ENCODE measurements at places on chromosomes 11 and 22.

GRCh38 chr11:70667767-70668166 lies 269.4 kb downstream of the CTTN start:
- DNase-seq: no peak

DNA sequence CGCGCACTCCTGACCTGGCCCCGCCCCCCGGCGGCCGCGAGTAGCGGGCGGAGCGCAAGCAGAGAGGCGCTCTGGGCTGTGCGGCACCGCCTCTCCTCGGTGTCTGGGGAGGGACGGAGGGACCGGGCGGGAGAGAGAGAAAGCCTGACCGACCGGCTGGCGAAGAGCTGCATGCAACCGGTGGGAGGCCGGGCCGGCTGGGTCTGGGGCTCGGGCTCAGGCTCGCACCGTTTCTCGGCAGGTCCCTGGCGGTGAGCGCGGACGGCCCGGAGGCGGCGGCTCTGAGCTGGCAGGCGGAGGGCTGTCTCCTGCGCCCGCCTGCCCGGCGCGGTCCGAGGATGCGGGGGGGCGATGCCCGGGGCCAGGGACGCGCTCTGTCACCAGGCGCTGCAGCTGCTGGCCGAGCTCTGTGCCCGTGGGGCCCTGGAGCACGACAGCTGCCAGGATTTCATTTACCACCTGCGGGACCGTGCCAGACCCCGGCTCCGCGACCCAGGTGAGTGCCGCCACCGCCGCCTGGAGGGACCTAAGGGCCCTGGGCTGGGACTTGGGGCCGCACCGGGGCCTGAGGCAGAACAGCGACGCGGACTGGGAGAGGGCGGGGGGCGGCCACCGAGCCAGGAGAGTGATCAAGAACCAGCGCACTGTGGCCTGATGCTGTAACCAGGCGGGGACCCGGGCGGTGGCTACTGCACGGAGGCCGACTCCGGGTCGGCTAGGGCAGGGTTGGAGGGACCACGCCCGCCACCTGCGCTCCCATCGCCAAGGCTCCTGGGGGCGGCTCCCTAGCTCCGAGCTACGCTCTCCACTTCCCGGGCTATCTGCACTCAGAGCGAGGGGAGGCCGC lies at the start of gene SYT9:
TSS of gene SYT9 (plus strand) at position 69 of the 847 bp plus-strand sequence. CDS start at position 352, 283 bp downstream.
- no peak for DNase-seq

GRCh38 chr11:76629853-76630599 lies 40.5 kb downstream of the LRRC32 start:
- DNase-seq: no peak

DNA sequence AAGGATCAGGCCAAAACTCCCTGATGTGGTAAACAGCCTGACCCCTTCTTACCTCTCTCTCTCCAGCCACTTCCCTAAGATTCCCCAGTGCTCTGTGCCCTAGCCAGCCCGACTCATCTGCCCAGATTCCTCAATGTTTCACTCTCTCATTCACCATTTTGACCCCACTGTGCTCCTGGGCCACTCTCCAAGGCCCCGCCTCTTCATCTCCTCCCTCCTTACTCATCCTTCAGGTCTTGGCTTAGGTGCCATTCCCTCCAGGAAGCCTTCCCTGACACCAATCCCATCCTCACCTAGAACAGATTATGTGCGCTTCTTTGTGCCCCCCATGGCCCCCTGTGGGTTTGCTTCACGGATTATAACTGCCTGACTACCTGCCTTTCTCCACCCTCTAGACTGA lies 13.2 kb downstream of the SLC43A3 start:
- no peak for DNase-seq

GRCh38 chr11:8719211-8719649 lies 36.6 kb downstream of the RPL27A start:
- no peak for DNase-seq

DNA sequence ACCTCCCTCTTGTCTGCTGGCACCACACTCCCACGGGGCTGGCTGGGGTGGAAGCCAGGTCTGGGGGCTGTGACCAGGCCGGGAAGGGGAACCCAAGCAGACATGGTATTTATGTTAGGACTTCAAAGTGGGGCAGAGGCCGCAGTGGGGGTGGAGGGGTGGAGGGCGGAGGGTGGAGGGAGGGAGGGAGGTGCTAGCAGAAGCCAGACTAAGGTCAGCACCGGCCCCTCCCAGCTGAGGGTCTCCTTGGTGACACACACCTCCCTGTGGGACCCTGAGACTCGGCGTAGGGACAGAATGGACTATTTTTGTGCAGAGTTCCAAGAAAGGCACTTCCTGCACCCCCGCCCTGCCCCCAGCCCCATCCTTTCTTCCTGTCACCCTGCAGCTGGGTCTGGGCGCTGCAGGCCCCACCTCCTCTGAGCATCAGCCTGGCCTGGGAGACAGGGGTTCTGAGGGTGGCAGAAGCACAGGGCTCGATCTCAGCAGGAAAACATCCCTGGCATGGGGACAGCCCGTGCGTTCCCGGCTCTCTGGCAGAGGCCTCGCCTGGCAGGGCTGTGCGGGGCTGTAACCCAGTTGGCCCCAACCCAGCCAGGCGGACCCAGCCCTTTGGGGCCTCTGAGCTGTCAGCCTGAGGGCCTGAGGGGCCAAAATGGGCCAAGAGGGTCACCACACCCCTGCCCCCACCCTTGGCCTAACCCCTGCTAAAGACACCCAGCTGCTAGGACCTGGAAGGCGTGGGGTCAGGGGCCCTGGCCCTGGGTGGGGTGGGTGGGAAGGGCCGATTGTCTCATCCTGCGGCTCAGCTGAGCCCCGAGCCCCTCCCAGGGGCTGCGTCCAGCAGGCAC lies 9.6 kb upstream of the CD248 start:
- DNase-seq: no peak

- DNase-seq: no peak
Observed at GRCh38 chr11:69126286-69126685, 29.4 kb upstream of the SMIM38 start.

DNA sequence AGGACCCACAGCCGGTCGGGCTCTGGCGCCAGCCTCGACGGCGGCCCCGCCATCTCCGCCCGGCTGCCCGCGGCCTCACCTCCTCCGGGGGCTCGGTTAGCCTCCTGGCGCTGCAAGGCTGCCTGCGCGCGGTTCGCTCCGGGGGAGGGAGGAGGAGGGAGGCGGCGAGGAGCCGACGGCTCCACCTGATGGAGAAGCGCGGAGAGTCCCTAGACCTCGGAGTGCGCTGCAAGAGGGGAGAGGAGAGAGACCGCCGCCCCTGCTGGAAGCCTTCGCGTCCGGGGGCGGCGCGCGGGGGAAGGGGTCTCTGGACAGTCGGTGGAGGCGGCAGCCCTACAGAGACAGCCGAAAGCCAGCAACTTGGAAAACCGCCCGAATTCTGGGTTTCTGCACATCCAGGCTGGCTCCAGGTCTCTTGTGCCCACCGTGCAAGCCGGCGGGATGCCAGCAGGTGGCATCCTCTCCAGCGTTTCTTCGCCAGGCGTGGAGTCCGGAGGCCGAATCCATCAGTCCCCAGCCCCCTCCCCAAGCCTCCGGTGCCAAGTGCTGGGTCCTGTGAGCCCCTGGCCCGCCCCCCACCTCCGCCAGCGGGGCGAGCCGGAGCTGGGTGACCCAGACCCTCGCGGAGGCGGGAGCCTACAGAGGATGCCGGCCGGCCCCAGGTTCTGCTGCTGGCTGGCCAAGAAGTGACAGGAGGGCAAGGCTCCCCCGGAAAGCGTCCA lies 2.9 kb upstream of the KIRREL3 start:
- no peak for DNase-seq

GRCh38 chr11:108890482-108891105 lies 225.7 kb downstream of the DDX10 start:
- no peak for DNase-seq

DNA sequence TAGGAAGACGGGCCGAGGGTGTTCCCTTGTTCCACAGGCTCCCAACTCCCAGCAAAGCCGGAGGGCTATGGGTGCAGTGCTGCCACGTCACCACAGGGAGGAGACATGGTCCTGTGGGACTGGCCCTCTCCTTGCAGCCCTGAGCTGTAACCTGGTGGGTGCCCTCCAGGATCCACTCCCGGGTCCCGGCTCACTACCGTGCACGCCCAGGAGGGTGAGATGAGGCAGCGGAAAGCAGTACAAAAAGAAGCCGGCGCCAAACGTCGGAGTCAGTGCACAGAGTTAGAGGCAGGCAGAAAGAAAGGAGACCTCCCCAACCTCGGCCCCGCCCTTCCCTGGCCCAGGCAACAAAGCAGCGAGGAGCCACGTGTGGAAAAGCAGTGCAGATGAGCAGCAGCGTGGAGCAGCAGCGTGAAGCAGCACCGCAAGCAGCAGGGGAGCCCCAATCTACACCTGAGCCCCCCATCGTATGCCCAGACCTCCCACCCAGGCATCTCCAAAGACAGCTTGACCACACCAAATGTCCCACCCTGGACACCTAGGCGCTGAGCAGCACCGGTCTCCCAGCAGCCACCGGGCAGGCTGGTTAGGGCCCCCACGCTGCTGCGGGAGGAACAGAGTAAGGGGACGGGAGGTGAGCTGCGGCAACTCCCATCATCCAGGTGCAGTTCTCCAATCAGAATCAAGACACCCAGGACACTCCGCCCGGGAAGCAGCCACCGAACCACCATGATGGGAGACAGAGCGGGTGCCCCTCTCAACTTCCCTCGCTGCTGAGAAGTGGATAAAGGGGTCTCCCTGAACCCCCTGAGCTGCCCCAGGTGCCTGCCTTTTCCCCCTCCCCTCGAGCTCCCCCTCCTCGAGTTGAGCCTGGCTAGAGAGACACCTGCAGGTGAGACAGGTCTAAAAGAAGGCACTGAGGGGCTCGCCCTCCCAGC lies 28.8 kb downstream of the IGSF9B start:
- DNase-seq: peak; percentile 24

DNA sequence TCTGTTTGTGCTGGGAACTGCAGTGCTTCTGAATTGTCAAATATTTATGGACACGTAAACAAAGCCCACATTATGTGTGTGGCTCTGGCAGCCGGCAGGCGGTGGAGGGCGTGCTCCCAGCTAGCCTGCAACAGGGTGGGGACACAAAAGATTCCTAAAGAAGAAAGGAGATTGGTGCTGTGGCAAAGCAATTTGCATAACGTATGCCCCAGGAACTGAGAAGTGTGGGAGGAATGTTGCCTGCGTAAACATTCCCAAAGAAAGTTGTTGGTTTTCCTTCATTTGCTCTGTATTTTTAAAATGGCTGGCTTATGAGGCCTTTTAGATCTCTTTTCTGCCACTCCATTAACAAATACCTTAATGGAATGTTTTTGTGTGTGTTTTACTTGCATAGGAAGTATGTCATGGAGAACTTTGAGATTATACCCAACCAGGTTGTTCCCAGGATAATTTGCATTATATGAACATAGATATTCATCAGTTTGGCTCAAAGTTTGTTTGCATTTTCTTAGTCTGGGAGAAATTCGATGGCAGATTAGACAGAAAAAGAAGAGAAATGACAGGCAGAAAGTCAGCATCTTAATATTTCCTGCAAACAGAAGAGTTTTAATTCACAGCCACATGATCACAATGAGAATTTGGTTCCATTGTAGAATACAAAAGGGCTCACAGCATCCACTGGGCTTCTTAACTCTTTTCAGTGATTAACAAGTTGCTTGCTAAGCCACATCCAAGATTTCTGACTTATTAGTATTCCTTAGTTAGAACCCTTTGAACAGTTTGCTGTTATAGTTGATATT lies 41.8 kb upstream of the DLAT start:
- DNase-seq: no peak
